ENCODE measurements at places on chromosomes 6 and 20. TPM values are rescaled to one million over a fixed set of nuclear protein-coding genes. Genes with fewer than 3 reads are reported as not detected.

SMIM26 gene
- total RNA-seq = 114 TPM

CST2 gene
- total RNA-seq = not detected

NRN1 gene
- total RNA-seq = 0.39 TPM

FOXC1 gene
- total RNA-seq = 3.5 TPM

ERVFRD-1 gene
- total RNA-seq = not detected

LPA gene
- total RNA-seq = not detected

HLA-DQA2 gene
- not detected for total RNA-seq

EPHA7 gene
- not detected for total RNA-seq

LST1 gene
- not detected for total RNA-seq

PRDM13 gene
- total RNA-seq = not detected

VIP gene
- total RNA-seq = not detected

SSTR4 gene
- total RNA-seq = not detected

MICAL1 gene
- 43.3 TPM for total RNA-seq

HLA-DRA gene
- total RNA-seq = not detected

SNTA1 gene
- total RNA-seq = 11.5 TPM

MATN4 gene
- total RNA-seq = not detected

SAPCD1 gene
- 1.5 TPM for total RNA-seq

C20orf202 gene
- total RNA-seq = not detected

SLC17A2 gene
- total RNA-seq = not detected

SCRT2 gene
- total RNA-seq = not detected

EDN3 gene
- total RNA-seq = not detected

PLA2G7 gene
- 0.04 TPM for total RNA-seq

MEI4 gene
- total RNA-seq = not detected

PRSS35 gene
- not detected for total RNA-seq

BEND3 gene
- total RNA-seq = 4.2 TPM

SPTLC3 gene
- 10.9 TPM for total RNA-seq

BTN1A1 gene
- not detected for total RNA-seq

COL11A2 gene
- total RNA-seq = 0.08 TPM

CNR1 gene
- total RNA-seq = not detected

SPATA25 gene
- total RNA-seq = not detected

CDSN gene
- total RNA-seq = 1.7 TPM

Measured in hair follicular keratinocyte (primary cell).